WERI-Rb-1 (cell line): ENCODE measurements at places on chromosomes 16 and 17.

DNA sequence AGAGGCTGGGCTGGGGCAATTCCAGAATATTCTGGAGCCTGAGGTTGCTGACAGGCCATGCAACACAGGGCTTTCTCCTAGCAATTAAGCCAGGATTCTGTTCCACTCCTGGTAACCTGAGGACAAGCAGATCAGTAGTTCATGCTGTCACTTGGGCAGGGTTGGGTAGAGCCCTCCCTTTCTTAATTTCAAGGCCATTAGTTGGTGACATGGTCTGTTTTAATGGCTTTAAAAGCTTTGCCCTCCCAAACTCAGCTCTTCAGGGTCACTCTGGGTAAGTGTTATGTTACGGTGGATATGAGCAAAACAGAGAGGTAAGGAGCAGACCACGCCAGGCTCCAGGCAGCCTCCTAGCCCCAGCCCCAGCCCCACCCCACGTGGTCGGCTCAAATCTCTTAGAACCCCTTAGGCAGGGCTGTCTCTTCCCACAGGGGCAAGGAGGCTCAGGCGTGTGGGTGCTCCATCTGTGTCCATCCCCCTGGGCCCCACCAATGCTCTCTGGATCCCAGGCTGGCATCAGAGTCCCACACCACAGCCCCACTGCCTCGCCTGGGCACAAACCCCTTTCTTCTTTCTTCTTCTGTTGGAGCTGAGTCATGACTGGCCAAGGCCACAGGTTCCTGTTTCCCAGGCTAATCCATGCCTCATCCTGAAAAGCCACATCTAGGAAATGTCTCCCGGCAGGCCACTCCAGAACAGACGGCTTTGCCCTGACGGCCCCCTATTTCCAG lies 27.5 kb downstream of the CEP295NL start:
- DNase-seq = peak; percentile 75

DNA sequence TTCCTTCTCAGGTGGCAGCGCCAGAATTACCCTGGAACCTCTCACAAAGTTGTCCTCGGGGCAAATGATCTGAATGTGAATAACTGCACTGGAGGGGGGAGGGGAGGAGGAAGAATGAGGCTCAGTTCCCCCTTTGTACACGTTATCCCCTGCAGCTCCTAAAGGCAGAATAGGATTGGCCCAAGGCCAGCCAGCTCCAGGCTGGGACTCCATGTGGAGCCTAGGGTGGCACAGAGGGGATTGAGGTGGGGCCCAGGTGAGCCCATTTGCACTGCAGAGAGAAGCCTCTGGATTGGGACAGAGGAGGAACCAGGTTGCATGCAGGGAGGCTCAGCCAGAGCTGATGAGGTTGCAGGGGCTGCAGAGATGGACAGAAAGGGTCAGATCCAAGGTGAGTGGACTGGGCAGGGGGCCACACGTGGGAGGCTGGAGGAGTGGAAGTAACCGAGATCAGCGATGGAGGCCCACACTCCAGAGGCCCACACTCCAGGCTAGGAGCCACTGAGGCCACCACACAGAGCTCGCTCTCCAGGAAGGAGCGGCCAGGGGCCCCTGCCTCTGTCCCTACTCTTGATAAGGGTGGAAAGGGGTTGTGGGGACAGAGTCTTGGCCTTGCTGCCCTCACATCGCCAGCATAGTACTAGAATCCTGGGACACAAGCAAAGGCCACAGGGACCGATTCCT lies 78.6 kb downstream of the RBFOX3 start:
- DNase-seq = no peak

GRCh38 chr16:14321542-14321941 lies 250.4 kb downstream of the MRTFB start:
- no peak for DNase-seq

DNA sequence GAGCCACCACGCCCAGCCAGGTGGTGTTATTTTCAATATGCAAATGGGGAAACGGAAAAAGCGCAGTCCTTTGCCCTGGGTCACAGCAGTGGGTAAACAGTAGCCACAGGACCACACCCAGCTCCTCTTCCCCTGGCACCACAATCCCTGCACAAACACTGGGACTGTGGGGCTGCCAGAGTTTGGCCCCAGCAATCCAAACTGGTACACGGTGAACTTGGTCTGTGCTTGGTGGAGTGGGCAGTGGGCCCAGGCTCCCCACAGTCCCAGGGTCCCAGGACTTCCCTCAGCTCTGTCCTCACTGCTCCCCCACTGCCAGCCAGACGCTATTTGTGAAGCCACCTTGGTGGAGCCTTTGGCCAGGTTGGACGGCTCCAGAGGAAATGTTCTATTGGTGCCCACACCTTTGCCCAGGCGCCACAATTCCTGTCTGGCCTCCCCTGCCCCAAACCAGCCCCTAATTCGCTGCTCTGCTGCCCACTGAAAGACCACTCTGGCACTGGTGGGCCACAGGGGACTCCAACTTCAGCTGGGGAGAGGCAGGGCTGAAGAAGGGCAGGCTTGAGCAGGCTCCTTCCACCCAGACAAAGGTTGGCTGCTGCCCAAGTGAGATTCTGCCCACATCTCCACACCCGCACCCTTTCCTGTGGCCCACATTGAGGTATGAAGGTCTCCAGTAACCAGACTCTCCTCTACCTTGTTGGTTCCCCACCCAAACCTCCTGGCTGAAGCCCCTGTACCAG lies 2.1 kb downstream of the CHAD start:
- DNase-seq = no peak

GRCh38 chr16:17963185-17963836 lies 373.2 kb downstream of the NPIPA8 start:
- DNase-seq = no peak

GRCh38 chr16:561957-562938 lies 2.1 kb downstream of the PRR35 start:
- DNase-seq = peak; percentile 36

GRCh38 chr17:42680331-42680808 lies 1.3 kb downstream of the CCR10 start:
- DNase-seq = peak; percentile 82

- DNase-seq = no peak
Observed at GRCh38 chr16:18782697-18783429, 7.3 kb downstream of the RPS15A start.

GRCh38 chr17:13067629-13068303 lies 49.9 kb upstream of the ELAC2 start:
- no peak for DNase-seq

DNA sequence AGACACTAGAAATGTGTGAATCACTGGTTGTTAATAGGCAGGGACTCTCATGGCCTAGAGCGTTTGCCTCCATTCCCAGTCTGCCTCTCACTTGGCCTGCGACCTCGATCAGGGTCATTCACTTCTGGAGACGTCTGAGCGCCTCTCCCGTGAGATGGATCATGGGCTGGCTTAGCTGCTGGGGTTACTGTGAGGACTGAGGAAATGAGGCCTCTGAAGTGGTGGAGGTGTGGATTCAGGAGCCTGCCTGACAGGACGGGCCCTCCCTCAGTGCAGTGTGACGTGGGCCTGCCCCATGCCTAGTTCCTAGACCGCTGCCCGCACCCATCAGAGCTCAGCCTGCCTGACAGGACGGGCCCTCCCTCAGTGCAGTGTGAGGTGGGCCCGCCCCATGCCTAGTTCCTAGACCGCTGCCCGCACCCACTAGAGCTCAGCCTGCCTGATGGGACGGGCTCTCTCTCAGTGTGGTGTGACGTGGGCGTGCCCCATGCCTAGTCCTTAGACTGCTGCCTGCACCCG lies 61.9 kb downstream of the BANP start:
- DNase-seq = no peak

DNA sequence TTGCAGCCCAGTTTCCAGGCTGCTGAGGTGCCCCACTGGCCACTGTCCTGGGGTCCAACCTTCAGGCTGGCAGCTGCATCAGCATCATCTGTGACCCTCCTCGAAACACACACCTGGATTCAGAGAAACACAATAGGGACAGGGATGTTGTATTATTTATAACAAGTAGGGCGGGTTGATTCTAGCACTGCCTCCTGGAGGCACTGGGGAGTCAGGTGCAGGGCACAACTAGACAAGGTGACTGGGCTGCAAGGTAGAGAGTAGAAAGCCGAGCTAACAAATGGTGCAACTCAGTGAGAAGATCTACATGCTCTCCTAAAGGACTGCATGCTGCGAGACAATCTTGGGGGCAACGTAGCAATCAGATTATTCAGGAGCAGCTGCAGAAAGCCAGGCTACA lies 317.3 kb downstream of the SLC39A11 start:
- DNase-seq = no peak

DNA sequence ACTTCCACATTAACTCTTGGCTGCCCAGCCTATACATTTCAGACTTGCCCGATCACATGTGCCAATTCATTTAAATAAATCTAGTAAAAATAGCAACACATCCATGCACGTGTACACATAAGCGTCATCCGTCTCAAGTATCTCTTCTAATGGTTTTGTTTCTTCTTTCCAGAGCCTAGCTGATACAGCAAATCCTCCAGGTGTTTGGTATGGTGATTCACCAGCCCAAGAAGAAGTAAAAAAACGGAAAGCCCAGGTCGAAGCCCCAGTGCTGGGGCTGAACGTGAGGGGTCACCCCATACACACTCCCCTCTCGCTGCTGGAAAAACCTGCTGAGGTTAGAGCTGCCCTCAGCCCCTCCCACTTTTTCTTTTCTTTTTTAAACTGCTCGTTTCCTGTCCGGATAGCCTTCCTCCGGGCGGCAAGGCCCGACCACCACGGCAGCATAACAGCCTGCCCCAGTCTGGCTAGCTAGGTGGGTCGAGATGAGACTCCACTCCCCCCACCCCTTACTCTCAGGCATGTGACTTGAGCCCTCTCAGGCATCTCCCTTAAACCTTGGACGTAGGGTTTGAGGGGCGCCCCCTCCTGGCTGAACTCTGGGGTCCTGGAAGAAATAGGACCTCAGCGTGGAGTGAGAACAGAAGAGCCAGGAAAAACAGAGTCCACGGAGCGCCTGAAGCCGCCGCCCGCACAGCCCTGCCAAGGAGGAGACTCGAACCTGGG lies 13.9 kb upstream of the OR1F1 start:
- DNase-seq = peak; percentile 87

DNA sequence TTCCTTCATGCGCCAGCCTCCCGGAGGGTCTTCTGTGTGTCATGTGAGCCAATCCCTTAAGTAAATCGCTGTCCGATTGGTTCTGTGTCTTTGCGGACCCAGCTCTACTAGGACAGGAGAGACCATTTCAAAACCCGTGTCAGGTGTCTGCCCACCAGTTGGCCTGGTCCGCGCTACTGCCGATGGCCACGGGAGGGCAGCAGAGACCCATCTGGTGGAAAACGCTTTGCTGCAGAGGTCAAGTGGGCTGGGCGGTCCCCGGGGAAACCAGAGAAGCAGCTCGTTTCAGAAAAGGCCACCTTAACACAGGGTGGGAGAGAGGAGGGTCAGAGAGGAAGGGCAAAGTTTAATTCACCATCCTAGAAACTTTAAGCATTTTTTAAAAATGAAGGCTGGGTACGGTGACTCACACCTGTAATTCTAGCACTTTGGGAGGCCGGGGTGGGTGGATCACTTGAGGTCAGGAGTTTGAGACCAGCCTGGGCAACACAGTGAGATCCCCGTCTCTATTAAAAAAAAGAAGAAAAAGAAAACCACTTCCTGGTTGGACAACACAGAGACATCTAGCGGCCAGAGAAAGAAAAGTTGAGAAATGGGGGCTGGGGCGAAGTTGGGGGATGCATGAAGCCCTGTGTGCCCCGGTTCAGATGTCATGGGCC lies 2.8 kb upstream of the CIBAR2 start:
- DNase-seq = peak; percentile 84

DNA sequence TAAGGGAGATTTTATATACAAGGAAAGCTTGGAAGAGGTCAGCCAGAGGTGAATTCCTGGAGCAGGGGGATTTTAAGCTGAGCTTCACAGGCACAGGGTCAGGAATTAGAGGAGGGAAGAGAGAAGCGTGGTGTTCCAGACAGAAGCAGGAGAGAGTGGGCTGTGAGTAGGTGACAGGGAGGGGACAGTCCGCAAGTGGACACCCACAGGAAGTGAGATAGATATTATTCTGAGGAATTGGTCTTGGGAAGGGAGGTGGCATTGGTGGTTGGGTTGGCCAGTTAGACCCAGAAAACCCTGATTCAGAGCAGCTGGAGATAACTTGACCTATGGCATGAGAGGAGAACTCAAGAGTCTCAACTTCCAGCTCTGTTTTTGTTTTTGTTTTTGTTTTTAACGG lies 14.7 kb downstream of the PHB1 start:
- no peak for DNase-seq

- DNase-seq = no peak
Observed at GRCh38 chr16:84459533-84459894, 44.9 kb downstream of the MEAK7 start.

DNA sequence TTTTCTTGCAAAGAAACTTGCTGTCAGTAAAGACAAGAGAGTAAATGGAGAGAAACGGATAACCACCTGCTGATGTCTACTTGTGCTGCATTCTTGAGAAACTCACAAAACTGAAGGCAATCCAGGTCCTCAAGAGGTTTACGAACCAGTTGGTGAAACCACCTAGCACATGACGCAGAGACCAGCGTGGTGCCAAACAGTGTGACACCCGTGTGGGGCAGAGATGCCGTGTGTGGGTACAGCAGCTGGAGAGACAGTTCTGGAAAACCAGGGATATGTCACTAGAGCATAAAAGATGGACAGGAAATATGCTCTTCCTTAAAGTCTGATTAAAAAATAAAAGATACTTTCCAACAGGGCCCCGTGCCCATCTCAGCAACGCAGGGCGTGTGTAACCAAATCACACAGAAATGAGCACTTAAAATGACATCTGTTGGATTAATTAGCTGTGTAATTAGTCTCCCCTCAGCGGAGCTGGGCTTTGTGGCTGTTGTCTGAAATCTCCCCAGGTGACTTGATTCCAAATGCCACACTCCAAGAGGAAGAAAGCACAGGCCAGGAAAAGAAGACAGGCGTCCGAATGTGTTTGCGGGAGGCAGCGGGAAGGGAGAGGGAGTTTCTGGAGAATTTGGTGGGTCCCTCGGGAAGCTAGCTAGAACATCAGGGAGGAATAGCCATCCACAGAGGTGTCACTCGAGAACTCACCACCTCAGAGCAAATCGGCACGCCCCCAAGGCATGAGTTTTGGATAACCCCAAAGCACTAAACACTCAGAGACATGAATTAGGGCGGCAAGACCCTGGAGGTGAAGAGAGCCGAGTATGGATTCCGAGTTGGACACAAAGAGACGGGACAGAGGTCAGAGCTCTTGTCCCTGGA lies 109.8 kb downstream of the ZFHX3 start:
- DNase-seq = no peak

DNA sequence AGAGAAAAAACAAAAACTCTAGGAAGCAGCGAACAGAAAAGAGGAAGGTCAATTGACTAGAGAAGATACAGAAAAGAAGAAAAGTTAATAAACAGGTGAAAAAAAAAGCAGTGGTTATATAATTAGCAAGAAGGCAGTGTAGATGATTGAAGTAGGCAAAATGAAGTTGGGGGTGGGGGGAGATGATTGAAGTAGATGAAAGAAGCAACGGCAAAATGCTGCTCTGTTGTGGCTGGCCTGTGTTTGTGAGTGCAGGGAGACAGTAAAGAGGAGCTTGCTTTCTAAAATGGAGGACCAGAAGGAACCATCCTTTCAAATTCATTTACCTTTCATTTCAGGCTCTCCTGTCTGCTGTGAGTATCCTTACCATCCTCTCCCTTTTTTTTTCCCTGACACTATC lies 3.6 kb downstream of the EVI2B start:
- DNase-seq = no peak

DNA sequence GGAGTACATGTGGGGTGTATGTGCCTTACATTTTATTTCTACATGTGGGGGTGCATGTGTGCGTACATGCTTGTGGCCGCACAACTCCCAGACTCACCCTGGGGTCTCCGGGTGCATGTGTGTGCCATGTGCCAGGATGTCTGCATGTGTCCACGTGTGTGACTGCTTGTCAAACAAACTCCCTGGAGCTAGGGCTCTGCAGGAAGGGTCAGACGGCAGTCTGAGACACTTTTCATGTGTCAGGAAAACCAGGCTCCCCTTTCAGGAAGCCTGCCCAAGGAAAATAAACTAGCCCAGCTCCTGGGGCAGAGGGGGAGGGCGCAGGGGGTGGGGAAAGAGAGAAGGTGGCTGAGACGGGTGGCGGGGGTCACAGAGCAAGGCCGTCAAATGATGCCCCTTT lies 44.7 kb downstream of the FZD2 start:
- DNase-seq = no peak
